ENCODE measurements at places on chromosomes 13 and 19.

DNA sequence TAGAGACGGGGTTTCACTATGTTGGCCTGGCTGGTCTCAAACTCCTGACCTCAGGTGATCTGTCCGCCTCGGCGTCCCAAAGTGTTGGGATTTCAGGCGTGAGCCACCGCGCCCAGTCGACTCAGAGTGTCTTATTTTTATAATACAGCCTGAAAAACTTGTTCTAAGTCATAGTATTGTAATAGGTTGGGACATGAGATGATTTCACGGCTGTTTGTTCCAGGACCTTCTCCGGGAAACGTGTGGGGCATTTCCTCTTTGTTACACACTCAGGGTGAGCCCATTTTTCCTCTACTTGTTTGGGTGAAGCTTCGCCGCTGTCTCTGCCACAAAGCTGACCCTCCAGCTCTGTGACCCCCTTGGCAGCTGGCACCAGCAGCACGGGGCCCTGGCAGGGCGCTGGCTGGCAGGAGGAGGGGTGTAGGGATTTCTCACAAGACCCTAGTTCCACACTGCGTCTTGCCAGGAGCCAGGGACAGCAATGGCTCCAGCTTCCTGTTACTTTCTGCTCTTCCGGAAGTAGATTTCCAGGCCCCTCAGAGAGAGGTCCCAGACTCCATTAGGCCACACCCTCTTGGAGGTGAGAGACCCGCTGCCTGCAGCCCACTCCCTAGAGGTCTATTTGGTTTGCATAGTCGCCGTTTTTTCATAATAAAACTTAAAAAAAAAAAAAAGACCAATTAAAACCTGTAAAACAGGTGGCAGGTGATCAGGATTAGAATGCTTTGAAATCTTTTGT lies 15.6 kb downstream of the FGF21 start:
- no peak for DNase-seq

DNA sequence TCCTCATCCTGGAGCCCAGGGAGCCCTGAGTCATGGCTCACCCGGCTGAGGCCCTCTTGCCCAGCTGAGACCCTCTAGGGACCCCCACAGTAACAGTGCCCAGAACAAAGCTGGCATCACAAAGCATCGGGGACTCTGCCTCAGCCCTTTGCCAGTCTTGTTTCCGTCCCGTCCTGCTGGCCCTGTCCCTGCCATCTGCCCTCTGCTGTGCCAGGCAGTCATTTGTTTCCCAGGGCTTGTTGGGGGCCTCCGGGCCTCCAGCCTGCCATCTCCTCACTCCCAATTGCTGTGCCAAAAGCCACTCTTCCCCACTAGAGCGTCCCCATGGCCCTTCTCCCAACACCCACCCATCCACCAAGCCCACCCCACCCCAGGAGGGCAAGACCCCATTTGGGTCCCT lies 64.2 kb downstream of the SMARCA4 start:
- no peak for DNase-seq

DNA sequence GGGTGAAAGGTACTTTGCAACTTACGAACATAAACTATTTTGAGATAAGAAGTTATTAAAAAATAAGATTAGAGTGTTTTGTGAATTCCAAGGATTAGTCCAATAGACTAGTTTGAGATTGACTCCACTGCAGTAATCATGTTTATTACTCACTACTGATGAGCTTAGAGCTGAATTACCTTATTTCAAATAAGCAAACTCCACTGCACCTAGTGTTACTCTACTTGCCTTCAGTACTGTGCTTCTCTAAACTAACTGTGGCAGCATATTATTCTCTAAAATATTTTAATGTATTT lies 111.7 kb downstream of the MIPEP start:
- no peak for DNase-seq

GRCh38 chr13:59337070-59337469 lies 826.7 kb downstream of the DIAPH3 start:
- no peak for DNase-seq

GRCh38 chr19:16064209-16064889 lies 11.9 kb upstream of the TPM4 start:
- DNase-seq: no peak

DNA sequence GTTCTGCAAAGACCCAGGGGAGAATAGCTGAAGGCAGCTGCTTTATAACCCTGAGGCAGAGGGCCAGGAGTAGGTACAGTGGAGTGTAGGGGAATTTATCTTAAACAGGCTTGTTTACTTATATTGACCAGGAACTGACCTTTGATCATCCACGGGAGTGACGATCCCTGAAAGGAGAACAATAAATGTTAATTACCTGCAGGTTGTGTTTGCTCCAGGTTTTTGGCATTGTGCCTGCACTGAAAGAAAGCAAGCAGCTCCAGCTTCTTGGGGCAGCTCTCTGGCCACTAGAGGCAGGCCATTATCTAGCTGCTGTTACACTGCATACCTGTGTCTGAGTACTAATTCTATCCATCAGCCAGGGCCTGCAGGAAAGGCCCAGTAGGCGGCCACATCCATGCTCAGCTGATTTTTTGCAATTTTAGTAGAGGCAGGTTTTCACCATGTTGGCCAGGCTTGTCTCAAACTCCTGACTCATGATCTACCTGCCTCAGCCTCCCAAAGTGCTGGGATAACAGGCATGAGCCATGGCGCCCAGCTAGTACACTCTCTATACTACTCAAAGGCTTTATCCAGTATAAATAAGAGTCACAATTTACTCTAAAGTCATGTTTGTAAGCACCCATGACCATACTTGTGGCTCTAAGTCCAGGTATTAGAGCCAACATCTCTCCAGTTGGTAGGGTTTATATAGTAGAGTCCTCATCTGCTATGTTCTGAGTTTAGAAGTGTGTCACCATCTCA lies 8.5 kb upstream of the ZNF91 start:
- no peak for DNase-seq

- no peak for DNase-seq
These were observed 94.8 kb downstream of the SOX1 start for GRCh38 chr13:112161521-112162301.

GRCh38 chr13:100608906-100609305 lies 20.3 kb upstream of the GGACT start:
- DNase-seq: no peak

DNA sequence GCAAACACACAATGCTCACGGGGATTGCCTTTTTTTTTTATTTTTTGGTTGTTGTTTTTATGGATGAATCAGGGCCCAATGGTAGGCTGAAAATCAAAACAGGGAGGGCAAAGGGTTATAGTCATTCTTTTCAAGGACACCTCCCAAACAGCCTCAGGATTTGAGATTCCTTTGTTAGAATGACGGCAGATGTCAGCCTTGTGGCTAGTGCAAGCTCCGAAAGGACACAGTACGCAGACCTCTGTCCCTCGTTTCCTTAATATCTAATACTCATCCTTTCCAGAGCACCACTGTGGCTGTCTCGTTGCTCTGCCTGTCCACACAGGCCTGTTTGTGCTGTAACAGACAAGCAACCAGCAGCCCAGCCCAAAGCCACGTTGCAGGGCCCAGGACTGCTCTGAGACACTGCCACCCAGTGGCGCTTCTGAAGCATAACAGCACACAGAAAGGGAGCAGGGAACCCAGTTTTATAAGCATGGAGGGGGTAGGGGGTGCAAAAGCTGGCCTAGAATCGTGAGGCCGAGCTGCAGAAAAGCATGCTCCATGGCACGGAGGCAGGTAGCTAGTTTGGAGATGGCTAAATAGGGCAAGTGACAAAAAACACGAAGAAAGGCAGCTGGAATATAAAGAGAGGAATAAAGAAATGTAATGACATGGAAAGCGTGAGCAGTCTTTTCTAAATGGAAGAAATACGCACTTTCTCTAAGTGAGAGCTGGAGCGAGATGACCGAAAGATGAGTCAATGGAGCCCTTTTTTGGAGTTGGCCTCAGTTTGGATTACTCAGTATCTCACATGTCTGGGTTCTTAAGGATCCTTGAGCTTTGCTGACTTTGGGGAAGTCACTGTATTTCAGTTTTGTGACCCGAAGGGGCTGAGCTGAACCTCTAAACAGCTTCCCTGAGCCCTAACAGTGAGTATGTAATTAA lies 40.7 kb upstream of the MEDAG start:
- DNase-seq: peak; percentile 55

DNA sequence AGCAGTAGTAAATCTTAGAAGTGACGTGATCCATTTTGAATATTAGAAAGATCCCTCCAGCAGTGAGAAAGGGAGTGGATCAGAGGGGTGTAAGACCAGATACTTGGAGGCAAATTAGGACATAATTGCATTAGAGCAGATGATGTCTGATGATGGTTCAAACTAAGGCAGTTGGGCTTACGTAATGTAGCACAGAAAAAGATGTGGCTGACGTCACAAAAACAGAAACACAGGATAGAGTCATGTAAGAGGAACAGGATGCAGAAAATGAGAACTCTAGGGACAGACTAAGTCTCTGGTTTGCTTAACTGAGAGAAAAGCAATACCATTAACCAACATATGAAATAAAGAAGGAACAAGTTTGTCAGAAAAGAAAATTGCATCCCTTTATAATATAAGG lies 392.5 kb upstream of the DACH1 start:
- no peak for DNase-seq
